HCEC 1CT (cell line): ENCODE measurements at places on chromosomes 1 and 21.

DNA sequence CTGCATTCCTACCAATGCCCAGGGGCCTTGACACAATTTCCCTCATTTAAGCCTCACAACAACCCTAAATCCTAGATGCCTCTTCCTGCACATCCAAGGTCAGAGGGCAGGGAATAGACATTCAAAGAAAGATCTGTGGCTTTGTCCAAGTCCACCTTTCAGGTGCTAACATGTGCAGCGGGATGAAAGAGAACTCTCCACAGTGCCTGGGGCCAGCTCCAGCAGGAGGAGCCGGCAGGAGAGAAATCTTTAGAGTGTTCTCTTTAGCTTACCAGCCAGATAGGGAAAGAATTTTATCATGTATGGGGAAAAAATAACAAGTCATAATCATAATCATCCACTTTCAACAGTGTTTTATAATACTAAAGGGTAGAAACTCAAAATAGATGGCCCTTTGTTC is 319.7 kb downstream of the MATN1 start:
- no peak for DNase-seq

- peak; percentile 54 for DNase-seq
Observed at GRCh38 chr1:205748403-205749233, 1.4 kb downstream of the NUCKS1 start.

GRCh38 chr1:6163191-6163972 is 16.7 kb downstream of the CHD5 start:
- DNase-seq = no peak

- no peak for DNase-seq
Observed at GRCh38 chr1:29237129-29237821, 953 bp downstream of the PTPRU start.

- DNase-seq = no peak
Observed at GRCh38 chr1:243273945-243274344, 18.1 kb downstream of the SDCCAG8 start.

- no peak for DNase-seq
Observed at GRCh38 chr1:21495225-21495820, 13.9 kb upstream of the ALPL start.

- no peak for DNase-seq
Observed at GRCh38 chr1:192546596-192547190, 28.9 kb upstream of the RGS1 start.

DNA sequence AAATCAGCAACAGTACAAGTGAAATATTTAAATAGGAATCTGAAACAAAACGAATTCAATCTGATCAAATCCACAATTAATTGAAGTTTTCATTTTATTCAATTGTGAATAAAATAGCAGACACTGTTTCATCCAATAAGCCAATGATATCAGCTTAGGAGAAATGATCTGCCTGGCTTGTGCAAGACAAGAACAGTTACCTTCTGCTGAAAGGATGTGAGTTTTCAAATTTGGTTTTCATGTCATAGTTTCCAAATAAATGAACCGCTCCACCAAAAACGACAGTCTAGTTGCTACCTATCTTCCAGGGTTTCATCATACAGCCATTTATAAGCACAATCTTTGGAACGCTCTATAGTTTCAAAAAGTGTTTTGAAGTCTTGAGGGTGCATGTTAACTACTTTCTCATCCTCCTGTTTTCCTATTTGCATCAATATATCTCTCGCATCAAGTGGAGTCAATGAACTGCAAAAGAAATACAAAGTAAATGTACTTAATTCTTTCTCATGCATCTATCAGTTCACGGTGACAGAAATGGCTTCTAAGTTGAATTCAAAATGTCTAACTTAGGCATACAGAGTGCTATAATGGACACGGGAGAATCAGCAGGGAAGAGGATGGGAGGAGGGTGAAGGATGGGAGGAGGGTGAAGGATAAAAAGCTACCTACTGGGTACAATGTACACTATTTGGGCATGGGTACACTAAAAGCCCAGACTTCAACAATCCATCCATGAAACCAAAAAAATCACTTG is 25.1 kb downstream of the TFB2M start:
- DNase-seq = no peak

DNA sequence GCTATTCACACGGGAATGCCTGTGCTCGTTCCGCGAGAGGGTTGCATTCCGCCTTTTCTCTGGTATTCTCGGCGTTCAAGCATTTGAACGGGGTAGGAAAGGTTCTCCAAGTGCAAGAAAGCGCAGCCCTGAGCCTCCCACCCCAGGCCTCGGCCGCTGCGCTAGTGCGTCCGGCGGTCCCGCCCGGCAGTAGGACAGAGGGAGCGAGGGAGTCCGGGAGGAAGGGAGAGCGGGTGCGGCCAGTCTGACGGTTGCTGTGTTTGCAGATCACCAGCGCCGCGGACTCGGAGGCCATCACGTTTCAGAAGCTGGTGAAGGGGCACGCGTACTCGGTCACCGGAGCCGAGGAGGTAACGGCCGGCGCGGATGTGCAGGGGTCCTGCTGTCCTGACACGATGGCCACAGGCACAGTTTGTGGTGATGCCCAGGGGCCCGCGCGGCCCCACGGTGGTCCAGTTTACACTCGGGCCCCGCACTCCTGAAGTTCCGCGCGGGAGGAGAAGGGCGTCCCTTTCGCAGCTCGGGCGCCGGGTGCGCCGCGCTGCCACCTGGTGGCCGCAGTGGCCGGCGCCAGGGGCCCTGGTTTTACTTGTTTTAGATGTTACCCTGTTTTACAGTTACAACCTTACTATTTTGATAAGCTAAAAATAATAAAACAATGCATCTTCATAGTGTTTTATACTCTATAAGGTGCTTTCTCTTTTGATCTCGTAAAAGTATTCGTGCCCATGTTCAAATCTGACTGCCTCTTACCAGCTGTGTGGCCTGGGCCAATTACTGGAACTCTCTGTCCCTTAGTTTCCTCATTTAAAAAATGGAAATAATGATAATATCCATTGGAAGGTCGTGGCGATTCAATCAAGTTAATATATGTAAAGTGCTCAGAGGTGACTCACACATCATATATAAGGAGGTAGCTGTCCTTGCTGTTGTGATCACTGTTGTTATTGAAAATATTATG is 36.7 kb downstream of the CAPN2 start:
- peak; percentile 40 for DNase-seq

DNA sequence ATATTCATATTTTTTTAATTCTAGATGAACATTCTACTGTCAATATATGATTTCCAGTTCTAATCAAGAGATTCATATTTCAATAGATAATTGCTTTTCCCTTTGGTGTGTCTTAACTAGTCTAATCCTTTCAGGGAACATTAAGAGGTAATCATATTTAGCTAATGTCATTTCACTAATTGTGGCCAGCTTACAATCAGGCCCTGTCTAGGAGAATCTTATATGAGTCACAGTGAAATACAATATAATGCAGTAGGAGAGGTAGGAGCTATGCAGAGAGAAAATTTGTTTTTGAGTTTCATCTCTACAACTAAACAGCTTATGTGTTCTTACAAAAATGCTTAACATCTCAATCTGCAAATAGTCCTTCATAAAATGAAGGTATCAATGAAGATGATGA is 85.9 kb downstream of the DPYD start:
- DNase-seq = no peak

DNA sequence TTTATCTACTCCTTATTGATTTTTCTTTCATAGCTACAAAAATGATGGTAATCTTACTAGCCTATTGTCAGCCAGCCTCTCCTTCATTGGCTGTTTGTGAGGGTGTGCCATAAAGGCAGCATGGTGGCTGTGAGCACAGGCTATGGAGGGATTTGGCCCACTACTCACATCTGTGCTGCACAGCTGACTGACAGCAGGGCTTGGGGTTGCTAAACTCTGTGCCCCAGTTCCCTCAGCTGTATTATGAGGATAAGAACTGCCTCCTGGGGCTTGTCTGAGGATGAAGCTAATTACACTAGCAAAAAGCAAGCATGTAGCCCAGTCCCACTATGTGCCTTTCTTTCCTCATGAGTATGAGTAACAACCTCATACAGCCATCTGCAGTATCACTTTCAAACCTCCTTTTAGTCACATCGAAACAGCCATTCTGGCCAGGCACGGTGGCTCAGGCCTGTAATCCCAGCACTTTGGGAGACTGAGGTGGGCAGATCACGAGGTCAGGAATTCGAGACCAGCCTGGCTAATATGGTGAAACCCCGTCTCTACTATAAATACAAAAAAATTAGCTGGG is 66.2 kb downstream of the COQ8A start:
- no peak for DNase-seq

DNA sequence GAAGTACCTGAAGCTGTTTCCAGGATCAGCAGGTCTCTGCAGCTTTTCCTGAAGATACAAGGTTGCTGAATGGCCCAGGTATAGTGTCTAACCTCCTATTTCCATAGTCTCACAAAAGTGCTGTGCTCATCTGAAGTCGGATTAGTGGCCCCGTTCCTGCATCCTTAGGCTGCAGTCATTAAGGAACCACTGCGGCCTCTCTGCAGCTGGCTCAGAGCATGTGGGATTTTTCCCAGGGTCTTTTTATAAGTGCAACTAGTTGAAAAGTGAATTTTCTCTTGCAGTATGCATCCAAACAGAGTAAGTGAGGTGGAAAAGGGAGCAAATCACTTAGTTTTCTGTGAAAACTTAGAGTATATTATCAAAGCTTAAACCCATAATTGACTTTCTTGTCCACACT is 565.3 kb upstream of the NEGR1 start:
- DNase-seq = no peak

GRCh38 chr1:154861607-154862094 is 8.4 kb downstream of the KCNN3 start:
- DNase-seq = peak; percentile 87

DNA sequence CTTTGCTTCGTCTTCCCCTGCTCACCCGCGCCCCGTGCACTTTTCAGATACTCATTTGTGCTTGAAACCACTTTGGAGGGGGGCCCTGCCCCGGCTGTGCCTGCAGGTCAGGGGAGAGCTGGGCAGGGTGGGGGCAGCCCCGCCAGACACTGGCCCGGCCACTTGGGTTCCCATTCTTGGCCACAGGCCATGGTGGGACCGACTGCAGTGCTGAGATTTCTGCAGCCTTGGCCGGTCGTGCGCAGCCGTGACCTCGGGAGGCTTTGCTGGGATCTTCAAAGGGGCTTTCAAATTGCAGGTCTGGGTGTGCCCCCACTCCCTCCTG is 54.5 kb upstream of the TTC34 start:
- DNase-seq = no peak

- no peak for DNase-seq
Observed at GRCh38 chr1:245148861-245149260, 5.9 kb upstream of the KIF26B start.

- no peak for DNase-seq
Observed at GRCh38 chr1:187744665-187745064, 915.9 kb downstream of the PLA2G4A start.

DNA sequence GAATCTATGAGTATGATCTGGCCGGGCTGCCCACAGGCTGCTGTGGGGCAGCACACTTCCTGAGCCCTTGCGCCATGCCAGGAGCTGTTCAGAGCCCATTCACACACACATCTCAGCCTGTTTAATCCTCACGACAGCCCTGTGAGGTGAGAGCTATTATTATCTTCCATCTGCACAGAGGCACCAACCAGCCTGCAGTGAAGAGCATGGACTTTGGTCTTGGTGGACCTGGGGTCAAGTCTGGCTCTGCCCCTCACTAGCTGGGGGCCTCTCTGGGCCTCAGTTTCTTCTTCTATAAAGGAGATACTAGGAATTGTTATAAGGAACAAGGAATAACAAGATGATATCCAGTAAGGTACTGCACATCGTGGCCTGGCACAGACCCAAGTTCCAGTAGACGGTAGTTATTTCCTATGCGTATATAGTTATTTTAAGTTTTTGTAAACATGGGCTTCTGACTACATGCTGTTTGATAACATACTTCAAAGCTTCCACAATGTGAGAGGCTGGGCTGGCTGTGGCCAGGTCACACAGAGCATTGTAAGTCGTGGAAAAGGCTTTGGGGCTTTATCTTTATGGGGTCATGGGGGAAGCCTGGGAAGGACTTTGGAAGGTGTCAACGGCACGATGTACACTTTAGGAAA is 3.4 kb upstream of the PADI2 start:
- DNase-seq = no peak

GRCh38 chr1:208251015-208251414 is 6.8 kb upstream of the PLXNA2 start:
- DNase-seq = no peak

GRCh38 chr1:212119397-212119837 is 83.9 kb downstream of the DTL start:
- no peak for DNase-seq

DNA sequence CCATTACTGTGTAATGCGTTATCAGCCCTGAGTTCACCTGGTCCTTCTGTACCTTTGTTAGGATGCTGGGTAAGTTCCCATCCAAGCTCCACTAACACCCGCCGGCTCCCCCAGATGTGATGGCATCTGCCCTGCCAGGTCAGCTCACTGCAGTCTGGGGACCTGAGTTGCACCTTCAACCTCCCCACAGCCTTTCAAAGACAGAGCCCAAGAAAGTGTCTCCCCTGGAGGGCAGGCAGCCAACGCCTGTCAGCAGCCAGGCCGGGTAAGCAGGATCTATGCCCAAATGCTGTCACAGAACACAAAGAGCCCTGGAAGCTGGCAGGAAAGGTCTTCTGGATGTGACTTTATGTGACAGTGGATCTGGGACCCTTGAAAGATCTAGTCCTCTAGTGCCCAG is 13.7 kb downstream of the MRAP start:
- no peak for DNase-seq

GRCh38 chr1:186078245-186078644 is 296.8 kb downstream of the TPR start:
- no peak for DNase-seq

- no peak for DNase-seq
Observed at GRCh38 chr1:34740161-34740868, 14.5 kb upstream of the GJB5 start.

GRCh38 chr1:9180111-9180819 is 51.4 kb upstream of the GPR157 start:
- peak; percentile 54 for DNase-seq

- DNase-seq = no peak
Observed at GRCh38 chr21:42374457-42374856, 8.1 kb upstream of the TFF1 start.

GRCh38 chr1:159991513-159991912 is 37.5 kb upstream of the SLAMF9 start:
- peak; percentile 48 for DNase-seq

GRCh38 chr1:238767321-238767720 is 619.0 kb upstream of the CHRM3 start:
- DNase-seq = no peak

GRCh38 chr1:118993700-118994026 is 5.5 kb upstream of the TBX15 start:
- no peak for DNase-seq

DNA sequence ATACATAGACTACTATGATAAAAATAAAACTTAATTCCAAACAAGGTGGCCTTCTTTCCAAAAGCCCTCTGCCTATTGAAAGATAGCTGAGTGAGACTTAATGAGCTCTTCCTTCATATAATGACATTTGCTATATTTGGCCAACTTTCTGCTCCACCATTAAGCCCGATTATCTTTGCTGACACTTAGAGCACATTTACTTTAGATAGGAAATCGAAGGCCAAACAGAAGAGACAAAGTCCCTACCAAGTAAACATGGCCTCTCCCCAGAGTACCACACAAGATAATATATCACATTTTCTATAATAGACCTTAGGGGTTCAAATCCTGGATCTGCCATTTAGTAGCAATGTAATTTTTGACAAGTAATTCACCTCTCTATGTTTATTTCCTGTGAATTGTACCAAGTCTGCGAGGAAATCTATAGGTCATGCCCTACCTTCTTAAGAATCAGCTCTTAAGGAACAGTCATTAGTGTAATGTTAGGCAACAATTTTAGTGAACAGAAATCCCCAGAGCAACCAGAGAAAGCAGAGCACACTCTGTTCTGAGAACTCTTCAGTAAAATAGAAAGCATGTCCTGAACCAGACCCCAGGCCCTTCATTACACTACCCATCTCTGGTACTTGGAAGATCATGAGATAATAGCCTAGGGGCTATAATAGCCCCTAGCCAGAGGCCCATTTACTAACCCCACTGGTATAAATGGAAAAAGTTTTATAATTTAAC is 17.3 kb upstream of the COA6 start:
- no peak for DNase-seq
